ENCODE measurements at places on chromosomes 5 and 9.
A peak's percentile ranks its signal among the peaks of the same experiment; 100 is the strongest.

DNA sequence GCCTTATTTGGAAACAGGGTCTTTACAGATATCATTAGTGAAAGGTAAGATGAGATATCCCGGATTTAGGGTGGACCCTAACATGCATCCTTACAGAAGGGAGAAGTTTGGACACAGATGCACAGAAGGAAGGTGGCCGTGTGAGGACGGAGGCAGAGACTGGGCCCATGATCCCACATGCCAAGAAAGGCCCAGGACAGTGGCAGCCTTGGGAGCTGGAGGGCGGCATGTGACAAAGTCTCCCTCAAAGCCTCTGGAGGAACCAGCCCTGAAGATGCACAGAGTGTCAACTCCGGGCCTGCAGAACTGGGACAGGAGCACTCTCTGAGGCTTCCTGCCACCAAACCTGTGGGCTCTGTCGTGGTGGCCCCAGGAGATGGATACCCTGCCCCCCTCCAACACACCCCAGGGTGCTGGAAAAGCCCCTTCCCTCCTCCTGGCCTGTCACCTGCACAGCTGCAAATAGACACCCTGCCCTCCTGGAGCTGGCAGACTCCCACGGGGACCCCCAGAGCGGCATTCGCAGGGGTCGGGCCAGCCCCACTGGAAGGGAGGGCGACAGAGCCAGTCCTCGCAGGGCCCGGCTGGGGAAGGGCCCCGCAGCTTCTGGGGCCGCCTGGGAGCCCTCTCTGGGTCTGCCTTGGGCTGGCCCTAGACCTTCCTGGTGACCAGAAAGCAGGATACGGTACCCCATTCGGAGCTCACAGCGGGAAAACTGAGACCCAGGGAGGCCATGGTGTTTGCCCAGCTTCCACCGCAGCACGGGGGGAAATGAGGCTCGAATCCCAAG is 7.9 kb downstream of the NACC2 start:
- DNase-seq = no peak

GRCh38 chr5:54259090-54259489 is 51.3 kb downstream of the ARL15 start:
- no peak for DNase-seq

GRCh38 chr5:168779333-168779732 is 200.2 kb upstream of the PANK3 start:
- DNase-seq = no peak

- no peak for DNase-seq
These were observed 71.9 kb downstream of the MAP1B start for GRCh38 chr5:72179028-72179815.

DNA sequence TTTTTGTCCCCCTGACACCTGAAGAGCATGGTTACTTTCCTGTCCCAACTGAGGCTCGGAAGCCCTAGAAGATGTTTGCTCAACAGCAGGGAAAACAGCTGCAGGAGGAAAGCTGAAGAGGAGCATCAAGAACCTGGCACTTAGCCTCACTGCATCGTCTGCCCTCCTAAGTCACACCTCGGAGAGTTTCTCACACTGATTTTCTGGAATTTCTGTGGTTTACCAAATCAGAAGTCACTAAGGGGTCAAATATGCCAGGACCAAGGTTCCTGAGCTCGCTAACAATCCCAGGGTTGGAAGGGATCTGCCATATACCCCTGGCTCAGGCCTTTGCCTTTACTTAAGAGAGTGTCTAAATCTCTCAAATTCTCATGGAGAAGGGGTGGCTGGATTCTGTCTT is 5.3 kb downstream of the IL12B start:
- no peak for DNase-seq

GRCh38 chr9:125475385-125475784 is 213.8 kb downstream of the GAPVD1 start:
- DNase-seq = no peak

- no peak for DNase-seq
These were observed 124.8 kb upstream of the PTCH1 start for GRCh38 chr9:95641586-95641985.

DNA sequence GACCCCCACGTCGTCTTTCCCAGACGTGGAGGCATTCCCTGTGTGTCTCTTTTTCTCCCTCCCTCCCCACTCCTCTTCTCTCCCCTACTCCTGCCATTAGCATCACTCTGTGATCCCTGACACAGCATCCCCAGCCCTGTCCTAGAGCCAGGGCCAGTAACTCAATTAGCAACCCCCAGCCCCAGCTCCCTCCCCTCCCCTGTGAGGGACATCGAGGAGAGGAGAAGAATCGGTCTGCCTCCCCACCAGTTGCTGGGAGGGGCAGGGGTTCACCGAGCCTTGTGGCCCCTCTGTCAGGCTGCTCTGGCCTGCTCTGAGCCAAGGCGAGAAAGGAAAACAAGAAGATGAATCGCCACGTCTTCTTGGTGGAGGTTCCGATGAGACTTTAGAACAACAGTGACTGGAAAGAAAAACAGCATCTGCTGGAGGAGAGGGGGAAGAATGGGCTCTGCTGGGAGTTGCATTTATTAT is 123.1 kb downstream of the PAPPA start:
- DNase-seq = no peak

DNA sequence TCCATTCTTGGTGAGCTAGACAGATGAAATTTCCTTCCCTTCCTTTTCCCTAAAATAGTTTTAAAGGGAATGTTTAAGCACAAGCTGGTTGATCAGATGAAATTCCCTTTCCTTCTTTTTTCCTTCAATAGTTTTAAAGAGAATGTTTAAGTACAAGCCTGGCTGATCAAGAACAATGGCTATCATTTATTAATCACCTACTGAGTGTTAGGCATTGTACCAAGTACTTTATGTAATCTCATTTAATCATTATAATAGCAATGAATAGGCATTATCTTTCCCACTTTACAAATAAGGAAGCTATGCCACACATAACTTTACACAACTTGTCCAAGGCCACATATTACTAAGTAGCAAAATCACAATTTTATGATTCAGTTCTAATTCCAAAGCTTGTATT is 152.0 kb upstream of the ACOT12 start:
- no peak for DNase-seq

GRCh38 chr9:33498387-33498786 is 24.7 kb upstream of the NOL6 start:
- no peak for DNase-seq

- peak; percentile 96 for DNase-seq
These were observed 57.3 kb downstream of the GADD45G start for GRCh38 chr9:89661956-89662717.

- DNase-seq = no peak
These were observed at the start of gene ACOT12 for GRCh38 chr5:81393783-81394718. ACOT12 (minus strand) TSS chr5:81394134; CDS start chr5:81394114, 20 bp downstream.

- no peak for DNase-seq
These were observed 44.2 kb upstream of the PHF2 start for GRCh38 chr9:93532141-93532540.

DNA sequence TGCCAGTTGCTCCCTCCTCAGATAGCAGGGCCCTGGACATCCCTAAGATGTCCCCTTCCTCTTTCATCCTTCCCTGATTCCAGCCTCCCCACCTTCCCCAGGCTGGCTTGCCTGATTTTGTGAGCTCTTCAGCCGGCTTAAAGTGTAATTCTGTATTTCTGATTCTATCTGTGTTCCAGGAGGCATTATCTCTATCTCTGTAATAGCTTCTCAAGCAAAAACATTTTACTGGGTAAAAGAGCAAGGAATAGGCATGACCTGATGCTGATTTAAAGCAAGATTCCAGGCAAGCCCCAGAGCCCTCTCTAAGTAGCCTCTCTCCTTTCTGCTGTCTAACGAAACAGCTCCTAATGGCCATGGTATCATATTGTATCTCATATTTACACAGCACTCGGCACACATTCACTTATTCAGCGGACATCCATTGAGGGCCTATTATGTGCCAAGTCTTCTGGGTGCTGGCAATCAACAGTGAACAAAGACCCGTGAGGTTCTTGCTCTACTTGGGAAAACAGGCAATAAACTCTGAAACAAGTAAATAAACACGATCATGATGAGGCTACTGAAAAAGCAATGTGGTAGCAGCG is 100.9 kb upstream of the MSX2 start:
- no peak for DNase-seq

- DNase-seq = no peak
These were observed 58.3 kb upstream of the CPEB4 start for GRCh38 chr5:173829826-173830225.

- no peak for DNase-seq
These were observed 136.4 kb downstream of the PIP5K1B start for GRCh38 chr9:68841276-68842052.

DNA sequence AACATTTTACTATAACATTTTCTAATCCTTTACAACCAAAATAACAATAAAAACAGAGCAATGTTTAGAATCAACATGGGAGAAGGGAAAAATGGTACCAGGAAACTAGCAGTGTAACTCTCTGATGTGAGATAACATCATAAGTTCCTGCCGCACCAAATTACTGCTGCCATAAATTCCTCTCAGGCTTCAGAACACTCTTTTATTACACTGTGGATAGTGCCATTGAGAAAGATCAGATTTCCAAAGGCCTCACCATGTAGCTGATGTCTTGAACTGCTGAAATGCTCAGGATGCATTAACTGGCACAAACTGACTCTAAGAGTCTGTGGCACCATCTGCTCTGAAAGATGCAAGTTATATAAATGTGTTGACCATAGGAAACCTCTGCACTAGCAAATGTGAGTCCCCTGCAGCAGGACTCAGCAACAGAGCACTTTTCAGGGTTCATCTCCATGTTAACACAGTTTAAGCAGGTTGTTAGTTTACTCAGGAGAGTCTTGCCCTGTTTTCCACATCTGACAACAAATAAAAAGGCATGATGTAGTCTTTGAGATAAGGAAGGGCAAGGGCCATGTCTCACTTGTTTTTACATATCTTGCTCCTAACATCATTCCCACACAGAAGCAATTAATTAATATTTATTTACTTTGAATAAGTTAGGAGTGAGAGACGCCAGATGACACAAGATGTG is 218.1 kb downstream of the CETN3 start:
- DNase-seq = peak; percentile 38

DNA sequence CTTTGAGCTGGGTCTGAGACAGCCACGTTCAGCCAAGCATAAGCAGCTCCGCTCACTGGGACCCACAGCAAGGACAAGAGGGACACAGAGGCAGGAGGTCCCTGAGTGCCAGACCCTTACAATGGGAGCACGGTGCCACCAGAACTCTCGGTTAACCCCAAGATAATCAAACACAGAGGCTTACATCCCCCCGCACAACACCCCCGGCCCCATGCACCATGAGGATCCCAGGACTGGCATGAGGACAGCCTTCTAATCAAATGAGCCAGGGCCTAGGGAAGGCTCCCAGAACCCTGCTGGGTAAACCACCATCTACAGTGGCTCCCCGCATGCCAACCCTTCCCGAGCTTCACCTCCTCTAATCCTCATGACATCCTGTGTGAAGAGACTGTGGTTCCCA is 7.4 kb downstream of the GFPT2 start:
- DNase-seq = no peak

DNA sequence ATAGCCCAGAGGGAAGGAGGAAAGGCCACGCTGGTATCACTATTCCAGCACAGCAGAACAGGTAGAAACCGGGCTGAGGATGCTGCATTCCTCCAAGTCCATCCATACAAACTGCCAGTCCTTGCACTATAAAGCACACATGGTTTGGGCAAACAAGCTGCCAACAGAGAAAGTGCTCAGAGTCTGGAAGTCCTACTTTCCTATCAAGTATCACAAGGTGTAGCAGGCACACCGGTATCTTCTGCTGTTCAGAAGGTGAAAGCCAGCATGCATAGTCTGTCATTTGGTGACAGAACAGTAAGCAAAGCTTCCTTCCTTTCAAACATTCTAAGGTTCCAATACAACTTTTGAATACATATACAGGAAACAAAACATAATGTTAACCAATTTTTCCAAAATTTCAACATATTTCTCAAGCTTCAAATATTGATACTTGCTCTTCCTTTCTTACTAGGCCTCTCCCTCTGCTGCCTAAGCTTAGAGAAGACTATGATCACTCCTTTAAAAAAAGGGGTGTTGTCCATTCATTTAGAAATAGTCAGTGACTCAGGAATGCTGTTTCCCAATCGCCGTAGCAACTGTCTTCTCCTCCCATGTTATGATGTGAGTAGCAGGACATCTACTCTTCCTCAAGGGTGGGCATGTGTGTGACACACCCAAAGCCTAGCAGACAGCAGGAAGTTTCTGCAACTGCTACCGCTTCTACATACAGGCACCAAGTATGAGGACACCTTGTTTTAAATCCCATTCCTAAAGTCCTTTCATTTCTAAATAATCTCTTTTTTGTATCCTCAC is 14.7 kb downstream of the DIAPH1 start:
- DNase-seq = no peak

DNA sequence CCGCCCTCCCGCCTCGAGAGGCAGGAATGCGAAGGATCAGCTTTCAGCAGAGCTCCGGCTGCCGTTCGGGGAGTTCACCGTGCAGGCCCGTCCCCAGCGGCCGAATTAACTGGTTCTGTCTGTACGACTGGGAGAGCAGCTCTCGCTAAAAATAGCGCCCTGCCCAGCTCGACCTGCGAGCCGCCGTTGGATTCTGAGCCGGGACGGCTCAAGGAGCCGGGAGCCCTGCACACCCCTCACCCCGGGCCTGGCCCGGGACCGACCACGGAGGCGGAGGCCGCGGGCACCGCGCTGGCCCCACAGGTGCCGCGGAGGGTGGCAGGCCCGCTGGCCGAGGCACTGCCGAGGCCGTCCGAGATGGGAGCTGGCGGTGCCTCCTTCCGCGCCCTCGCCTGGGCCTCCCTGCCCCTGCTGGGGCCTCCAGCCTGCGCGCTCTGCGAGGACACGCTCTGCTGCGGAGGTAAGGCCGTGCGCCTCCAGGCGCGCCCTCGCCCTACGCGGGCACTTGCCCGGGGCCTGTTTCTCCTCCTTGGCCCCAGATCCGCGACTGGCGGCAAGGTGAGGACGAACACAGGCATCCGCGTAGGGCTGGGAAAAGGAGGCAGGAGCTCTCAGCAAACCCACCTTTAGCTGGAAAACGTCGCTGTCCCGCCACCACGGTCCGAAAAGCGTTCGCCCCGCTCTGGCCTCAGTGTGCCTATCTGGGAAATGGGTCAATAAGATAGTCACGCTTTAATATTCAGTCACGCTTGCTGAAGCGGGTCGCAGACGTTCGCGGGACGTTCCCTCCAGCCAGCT is 53.1 kb upstream of the DAB2IP start:
- peak; percentile 86 for DNase-seq

DNA sequence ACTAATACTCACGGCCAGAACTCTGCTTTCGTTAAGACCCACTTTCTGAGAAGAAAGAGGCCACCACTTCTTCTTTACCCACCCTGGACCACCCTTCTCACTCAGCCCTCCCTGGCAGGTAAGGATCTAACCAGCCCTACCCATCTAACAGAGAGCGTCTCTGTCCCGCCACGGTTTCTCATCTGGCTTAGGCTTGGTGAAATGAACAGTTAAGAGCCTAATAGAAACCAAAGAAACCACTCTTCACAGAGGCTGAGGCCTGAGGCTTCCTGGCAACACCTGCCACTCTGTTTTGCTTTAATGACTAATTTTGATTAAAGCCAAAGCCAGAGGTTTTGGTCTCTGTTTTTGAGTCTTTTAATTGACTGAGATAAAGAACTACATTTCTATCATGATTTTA is 354.1 kb upstream of the SLC30A5 start:
- DNase-seq = no peak

Measured in HEK293T (cell line).